ENCODE measurements at places on chromosomes 2 and 18.

DNA sequence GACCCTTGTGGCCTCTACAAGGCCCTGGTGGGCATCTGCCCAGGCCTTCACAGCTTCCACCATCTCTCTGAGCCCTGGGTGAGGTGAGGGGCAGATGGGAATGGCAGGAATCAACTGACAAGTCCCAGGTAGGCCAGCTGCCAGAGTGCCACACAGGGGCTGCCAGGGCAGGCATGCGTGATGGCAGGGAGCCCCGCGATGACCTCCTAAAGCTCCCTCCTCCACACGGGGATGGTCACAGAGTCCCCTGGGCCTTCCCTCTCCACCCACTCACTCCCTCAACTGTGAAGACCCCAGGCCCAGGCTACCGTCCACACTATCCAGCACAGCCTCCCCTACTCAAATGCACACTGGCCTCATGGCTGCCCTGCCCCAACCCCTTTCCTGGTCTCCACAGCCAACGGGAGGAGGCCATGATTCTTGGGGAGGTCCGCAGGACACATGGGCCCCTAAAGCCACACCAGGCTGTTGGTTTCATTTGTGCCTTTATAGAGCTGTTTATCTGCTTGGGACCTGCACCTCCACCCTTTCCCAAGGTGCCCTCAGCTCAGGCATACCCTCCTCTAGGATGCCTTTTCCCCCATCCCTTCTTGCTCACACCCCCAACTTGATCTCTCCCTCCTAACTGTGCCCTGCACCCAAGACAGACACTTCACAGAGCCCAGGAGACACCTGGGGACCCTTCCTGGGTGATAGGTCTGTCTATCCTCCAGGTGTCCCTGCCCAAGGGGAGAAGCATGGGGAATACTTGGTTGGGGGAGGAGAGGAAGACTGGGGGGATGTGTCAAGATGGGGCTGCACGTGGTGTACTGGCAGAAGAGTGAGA is 2.0 kb downstream of the PROC start:
- DNase-seq = no peak

DNA sequence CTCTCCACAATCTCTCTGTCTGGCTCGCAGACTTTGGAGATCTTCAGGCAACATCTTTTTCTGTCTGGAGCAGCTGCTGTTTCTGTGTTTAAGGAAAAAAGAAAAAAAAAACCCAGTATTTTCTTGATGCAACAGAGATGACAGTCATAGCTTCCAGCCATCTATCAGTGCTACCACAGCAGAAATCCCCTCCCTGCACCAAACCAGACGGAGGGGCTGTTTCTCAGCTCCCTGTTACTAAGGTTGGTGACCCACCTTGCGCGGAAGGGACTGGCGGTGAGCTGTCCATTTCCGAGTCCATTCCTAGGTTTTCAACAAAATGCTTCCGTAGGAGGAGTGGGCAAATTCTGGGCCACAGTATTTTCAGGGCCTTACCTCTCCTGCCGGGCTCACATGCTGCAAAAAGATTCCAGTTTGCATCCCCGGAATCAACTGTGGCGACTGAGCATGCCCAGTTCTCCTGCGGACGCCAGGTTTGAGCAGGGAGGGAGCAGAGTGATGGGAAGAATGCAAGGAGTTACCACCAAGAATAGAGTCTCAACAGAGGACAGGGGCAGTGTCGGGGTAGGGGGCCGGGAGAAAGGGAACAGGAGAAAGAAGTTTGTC is 1.2 kb downstream of the SLC4A10 start:
- DNase-seq = no peak

DNA sequence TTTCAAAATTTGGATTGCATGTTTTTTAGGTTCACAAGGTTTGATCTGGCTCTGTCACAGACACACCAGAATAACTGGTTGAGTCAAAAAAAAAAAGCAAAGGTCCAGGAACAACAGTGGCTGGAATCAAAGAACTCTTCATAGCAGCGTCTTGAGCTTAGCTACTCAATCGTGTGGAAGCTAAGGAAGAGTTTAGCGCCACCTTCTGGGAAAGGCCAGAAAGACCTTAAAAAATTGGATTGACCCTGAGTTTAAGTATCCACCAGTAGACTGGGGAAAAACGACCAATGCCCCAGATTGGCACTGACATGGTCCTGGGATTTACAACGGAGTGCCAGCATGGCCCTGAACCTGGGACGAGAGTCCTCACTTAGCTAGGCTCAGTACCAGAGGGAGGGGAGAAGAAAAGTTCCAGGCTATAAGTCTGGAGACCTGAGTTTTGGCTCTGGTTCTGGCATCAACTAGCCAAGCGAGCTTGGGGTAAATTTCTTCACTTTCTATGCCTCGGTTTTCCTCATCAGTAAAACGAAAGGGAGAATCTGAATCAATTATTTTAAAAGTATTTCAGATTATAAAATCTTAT is 71.1 kb upstream of the TFCP2L1 start:
- no peak for DNase-seq

DNA sequence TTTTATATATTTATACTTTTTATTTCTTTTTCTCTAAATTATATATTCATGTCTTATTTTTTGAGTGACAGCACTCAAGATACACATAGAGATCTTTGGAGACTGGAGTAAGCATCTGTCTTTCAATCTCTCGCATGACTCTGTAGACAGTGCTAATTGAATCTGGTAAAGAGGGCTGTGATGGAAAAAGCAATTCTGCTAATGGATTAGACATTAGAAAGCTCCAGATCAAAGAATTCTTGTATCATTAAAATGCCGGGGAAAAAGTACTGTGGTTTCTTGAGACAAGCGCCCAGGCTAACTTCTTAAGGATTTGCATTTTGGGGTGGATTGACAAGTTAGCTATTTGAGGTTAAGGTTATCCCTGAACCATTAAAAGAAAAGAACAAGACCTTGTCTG is 383.1 kb upstream of the TNP1 start:
- no peak for DNase-seq

- no peak for DNase-seq
Measured at GRCh38 chr2:172894689-172895387, 159.2 kb downstream of the RAPGEF4 start.

DNA sequence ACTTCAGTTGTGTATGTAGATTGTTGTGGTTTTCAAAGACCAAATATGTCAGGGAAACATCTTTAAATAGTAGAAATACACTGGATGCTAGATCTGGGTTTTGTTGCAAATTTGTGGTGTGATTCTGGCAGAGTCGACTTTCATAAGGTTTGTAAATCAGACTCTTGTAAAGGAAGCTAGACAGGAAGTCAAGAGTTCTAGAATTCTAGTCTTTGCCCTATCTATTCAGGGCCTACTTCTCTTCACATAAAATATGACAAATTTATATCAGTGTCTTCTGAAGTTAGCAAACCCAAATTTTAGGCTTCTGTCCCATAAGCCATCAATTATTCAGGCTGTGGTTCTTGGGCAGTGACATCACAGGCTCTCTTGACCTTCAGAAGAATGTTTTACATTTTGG is 1579.2 kb upstream of the PIK3C3 start:
- DNase-seq = no peak

DNA sequence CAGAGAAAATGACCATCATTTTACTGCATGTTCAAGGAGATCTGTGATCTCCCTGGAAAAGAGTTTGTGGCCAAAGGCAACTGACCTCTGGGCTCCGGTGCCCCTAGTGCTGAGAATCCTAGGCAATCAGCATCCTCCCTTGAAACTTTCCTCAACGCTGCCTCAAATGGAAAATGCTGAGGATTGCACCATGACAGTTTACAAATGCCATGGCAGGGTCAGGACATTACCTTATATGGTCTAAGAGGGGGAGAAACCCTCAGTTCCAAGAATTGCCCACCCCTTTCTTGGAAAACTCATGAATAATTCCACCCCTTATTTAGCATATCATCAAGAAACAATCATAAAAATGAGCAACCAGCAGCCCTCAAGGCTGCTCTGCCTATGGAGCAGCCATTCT is 48.3 kb downstream of the ALPK2 start:
- no peak for DNase-seq

- no peak for DNase-seq
Measured at GRCh38 chr2:140600116-140600515, 1530.7 kb downstream of the LRP1B start.

DNA sequence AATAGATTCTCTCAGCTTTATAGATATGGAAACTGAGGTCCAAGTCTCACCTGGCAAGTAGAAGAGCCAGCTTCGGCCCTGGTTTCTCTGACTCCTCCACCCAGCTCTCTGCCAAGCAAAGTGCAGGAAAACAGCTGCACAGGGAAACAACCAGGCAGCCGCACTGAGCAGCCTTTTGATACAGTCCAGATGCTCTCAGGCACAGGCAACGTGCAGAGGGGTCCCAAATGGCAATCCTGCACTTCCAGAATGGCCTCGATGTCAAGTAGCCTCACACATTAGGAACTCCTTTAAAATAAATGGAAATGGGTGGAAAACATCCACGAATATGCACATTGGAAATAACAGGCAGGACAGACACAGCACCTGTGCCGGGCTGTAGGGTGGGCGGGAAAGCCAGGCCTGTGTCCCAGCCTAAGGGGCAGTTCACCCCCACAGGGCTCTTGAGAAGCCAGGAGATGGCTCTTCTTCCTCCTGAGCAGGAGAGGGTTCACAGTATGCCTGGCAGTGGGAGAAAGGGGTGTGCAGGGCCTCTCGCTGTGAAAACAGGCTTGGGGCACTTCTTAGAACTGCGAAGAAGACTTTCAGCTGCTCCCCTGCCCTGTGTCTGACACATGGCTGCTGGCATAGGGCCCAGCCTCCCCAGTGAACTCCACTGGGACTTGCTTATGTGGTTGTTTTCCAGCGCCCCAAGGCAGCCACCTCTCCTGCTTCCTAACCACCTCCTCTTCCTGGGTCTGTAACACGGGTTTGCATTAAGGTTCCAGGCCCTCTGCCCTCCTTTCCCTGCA is 63.9 kb upstream of the TUBA3E start:
- DNase-seq = no peak

- DNase-seq = no peak
Measured at GRCh38 chr18:22556222-22557167, 138.8 kb upstream of the CTAGE1 start.

GRCh38 chr2:3170792-3171455 is 206.7 kb downstream of the EIPR1 start:
- no peak for DNase-seq

DNA sequence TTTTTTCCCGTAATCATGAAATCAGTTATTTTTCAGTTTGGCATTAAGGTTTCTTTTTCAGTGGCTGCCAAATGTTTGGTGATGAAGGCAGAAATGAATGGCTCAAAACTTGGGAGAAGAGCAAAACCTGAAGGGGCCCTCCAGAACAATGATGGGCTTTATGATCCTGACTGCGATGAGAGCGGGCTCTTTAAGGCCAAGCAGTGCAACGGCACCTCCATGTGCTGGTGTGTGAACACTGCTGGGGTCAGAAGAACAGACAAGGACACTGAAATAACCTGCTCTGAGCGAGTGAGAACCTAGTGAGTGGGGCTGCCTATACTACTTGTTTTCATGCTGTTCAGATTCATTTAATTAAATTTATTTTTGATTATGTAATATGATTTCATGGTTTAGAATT is 29.2 kb upstream of the MSH2 start:
- DNase-seq = no peak

GRCh38 chr2:46025081-46025480 is 272.1 kb upstream of the EPAS1 start:
- no peak for DNase-seq

GRCh38 chr2:191636235-191636543 is 41.7 kb upstream of the NABP1 start:
- DNase-seq = no peak

DNA sequence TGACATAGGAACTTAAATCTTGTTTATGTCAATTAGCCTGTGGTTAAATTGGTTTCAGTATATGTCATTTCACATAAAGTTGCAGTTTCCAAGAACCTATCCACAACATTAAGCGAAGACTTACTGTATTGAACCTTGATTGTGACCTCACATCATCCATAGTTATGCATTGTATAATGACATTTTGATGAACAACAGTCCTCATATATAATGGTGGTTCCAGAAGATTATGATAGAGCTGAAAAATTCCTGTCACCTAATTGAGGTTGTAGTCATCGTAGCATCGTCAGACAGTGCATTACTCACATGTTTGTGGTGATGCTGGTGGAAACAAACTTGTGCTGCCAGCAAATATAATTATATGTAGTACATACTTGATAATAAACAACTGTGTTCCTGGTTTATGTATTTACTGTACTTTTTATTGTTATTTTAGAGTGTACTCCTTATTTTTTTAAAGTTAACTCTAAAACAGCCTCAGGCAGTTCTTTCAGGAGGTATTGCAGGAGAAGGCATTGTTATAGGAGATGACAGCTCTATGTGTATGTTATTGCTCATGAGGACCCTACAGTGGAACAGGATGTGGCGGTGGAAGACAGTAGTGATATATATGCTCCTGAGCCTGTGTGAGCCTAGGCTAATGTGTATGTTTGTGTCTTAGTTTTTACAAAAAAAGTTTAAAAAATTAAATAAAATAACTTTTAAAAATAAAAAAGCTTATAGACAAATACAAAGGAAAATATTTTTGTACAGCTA is 56.6 kb downstream of the UBE2E3 start:
- peak; percentile 15 for DNase-seq

Data from stimulated activated CD8-positive, alpha-beta memory T cell treated with anti-CD3 and anti-CD28 coated beads, Interleukin-15, amount 100 ng/mL, for 48 hours (primary cell).